ENCODE measurements at places on chromosomes 6 and 20.

DNA sequence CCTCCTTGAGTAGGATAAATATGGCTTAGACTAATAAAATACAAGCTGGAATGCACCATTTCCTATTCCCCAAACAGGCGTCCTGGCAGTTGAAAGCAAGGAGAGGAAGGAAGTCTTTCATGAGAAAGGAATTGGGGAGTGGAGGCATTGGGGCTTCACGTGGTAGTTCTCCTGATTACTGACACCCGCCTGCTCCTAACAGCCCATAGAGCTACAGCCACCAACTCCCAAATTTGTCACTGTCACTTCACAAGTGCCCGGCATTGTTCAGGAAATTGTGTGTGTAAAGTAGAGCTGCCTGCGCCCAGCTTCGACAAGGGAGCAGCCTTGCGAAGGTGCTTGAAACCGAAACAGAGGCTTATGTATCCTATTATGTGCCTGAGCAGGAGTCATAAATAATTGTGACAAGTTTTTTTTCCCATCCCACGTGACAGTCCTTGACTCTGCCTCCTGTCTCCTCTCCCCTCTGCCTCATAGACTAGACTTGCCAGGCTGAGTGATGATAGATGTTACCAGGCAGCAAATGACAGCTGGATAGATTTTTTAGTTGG lies 301.7 kb upstream of the ZFP64 start:
- no peak for DNase-seq

- DNase-seq: no peak
Measured at GRCh38 chr6:169787797-169788196, 36.4 kb downstream of the ERMARD start.

DNA sequence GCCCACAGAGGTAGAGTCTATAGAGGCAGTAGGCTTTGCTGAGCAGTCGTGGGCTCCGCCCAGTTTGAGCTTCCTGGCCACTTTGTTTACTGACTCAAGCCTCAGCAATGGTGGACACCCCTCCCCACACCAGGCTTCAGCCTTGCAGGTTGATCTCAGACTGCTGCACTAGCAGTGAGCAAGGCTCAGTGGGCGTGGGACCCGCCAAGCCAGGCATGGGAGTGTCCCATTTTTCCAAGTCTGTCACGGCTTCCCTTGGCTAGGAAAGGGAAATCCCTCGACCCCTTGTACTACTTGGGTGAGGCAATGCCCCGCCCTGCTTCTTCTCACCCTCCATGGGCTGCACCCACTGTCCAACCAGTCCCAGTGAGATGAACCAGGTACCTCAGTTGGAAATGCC lies 135.3 kb upstream of the NT5E start:
- no peak for DNase-seq

DNA sequence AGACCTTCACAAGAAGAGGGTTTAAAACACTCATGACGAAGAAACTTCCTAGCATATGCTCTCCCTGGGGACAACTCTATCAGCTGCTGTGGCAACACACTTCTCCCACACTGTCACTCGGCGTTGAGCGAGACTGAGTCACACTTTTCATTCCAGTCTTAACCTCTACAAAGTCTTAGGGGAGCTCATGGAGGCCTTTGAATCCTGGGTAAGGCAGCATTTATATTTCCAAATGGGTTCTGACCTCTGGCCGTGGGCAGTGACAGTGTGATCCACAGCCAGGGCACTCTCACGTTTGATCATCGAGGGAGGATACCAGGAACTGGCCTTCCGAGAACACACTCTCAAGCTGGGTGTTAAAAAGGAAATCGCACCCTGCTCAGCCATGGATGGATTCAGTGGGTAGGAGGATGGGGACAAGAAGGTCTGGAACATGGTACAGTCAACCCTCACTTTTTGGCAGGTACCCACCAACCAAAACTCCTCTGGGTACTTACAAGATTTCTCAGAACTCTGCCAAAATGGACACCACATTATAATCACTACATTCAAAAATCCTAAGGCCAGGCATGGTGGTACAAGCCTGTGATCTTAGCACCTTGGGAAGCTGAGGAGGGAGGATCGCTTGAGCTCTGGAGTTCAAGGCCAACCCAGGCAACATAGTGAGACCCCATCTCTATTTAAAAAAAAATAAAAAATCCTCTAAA lies 19.6 kb downstream of the RRBP1 start:
- no peak for DNase-seq

DNA sequence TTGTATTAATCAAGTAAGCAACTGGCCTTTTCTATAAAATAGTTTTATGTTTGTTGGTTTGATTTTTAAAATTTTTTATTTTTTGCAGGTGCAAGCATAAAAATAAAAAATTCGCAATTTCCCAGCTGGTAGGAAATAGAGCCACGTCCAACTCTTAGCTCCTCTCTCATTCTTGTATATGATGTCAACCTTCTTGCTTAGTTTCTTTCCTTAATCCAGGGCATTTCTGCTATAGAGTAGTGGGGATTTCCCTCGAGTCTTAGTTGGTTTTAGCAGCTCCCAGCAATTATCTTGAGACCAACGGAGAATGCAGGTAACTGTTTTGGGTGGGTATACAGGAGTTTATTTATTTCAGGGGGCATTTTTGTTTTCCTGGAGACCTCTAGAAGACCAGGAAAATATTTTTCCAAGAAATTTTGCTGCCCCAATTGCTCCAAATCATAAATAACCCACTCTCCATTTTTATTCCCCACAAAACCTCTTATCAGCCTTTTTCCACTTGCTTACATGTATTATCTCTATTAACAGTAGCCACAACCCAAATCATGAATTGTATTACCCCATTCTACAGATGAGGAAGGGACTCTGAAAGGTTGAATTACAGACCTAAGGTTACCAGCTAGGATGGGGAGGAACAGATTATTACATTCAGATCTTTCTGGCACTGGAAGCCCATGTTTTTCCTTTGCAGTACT lies 18.4 kb downstream of the PHACTR2 start:
- no peak for DNase-seq
